ENCODE measurements at places on chromosomes 12 and 14.

DNA sequence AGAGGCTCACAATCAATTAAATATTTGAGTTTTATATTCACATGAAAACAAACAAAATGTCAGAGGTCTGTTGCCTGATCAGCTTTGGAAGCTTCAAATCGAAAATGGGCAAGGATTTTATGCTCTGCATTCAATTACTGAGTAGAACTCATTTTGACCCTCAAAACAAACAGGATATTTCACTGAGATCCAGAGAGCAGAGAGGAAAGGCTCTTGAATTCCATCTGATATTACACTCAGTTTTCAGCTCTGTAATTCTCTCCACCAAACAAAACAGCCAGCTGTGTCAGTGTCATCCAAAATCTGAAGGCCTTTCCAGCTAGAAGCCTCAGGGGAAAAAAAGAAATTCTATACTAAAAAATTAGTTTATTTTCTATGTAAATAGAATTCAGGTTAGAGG lies 128.6 kb upstream of the FLRT2 start:
- no peak for DNase-seq

- DNase-seq, result no peak
Observed at GRCh38 chr14:77299771-77300170, 20.9 kb downstream of the POMT2 start.

- DNase-seq, result no peak
Observed at GRCh38 chr12:109358154-109358869, 10.6 kb downstream of the MYO1H start.

DNA sequence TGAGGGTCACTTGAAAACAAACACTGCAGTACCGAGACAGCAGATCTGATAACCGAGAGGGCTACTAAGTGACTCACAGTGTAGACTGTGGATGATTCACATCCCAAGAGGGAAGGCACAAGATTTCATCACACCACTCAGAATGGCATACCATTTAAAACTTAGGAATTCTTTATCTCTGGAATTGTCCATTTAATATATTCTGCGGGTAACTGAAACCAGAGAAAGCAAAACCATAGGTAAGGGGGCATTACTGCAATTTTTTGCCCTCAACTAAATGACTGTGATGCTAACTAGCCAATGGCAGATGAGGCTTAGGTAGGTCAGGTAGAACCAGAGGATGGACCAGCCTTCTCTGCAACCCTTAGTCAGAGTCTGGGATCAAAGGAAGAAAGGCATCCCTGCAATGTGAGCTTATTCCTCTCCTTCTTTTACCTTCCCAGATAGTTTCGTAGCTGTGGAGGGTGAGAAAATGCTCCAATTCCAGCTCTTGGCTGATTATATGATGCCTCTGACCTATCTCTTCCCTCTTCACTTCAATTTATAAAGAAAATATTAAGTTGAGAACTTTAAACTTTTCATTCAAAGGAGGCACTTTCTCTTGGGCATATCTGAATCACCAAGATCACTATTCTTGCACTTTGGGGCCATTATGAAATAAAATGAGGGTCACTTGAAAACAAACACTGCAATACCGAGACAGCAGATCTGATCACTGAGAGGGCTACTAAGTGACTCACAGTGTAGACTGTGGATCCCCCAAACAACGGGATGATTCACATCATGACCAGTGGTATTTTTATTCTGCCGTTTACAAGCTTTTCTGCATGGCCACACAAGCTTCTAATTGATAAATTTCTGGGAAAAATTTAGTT lies 6.8 kb downstream of the ART4 start:
- DNase-seq, result peak; percentile 84

GRCh38 chr12:37546901-37547475 lies 769.6 kb upstream of the ALG10B start:
- no peak for DNase-seq

- peak; percentile 56 for DNase-seq
Observed at GRCh38 chr14:25055992-25056687, 6.2 kb upstream of the STXBP6 start.

GRCh38 chr14:70782361-70782760 lies 27.0 kb downstream of the MAP3K9 start:
- DNase-seq, result peak; percentile 77

DNA sequence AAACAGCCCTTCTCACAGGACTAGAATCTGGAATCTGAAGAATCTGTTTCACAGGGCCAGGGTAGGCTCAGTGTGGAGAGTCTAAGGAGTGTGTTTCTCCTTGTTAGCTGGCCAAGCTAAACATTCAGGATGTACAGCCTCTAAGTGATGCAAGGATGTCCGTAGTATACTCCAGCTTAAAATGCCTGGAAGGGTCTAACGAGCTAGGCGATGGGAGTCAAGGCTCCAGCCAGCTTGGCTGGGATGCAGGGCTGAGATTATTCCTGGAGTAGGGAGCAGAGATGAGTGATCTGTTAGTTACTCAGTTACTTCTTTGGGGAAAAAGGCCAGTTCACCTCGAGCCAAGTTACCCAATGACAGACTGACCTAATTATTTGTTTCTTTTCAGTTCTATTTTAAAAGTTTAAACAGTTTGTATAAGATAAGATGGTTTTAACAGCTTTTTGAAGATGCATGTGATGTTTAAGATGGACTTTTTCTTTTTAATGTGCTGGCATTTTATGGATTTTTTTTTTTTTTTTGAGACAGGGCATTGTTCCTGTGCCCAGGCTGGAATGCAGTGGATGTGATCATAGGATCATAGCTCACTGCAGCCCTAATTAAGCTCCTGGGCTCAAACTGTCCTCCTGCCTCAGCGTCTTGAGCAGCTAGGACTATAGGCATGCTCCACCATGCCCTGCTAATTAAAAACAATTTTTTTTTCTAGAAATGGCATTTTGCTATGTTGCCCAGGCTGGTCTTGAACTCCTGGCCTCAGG lies 41.1 kb downstream of the SYNE2 start:
- peak; percentile 88 for DNase-seq

DNA sequence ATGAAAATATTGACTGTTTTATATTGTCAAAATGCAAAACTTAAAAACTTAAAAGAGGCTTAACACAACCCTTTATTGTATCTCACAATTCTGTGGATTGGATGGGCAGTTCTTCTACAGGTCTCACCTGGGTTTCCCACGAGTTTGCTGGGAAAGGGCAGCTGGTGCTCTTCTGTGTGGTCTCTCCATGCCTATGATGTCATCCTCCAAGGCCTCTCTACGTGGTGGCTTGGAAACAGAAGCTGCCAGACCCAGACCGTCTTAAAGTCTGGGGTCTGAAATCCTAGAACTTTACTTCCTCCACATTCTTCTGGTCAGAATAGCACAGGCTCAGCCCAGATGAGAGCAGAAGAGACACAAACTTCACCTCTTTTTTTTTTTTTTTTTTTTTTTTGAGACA lies 36.5 kb upstream of the KICS2 start:
- peak; percentile 8 for DNase-seq

DNA sequence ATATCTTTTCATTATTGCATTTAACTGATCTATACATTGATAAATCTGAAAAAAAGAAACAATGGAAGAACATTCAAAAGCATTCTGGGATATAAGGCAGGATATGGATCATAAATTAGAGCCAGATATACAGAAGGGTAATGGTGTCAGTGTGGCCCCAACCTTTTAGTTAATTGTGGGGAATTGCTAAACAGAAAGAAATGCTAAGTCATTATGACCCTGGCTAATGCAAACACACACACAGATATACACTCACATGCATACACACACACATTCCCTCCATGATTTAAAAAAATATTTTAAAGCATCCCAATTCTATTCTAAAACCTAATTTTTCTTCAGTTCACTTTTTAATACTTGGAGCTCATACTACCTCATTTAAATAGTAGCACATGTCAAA lies 404.5 kb downstream of the BCAT1 start:
- DNase-seq, result no peak

- no peak for DNase-seq
Observed at GRCh38 chr12:27545665-27546064, 21.7 kb downstream of the PPFIBP1 start.

- DNase-seq, result no peak
Observed at GRCh38 chr14:67641902-67642749, 22.4 kb downstream of the ARG2 start.

GRCh38 chr12:106753526-106753925 lies 21.0 kb upstream of the RIC8B start:
- DNase-seq, result no peak

- peak; percentile 83 for DNase-seq
Observed at GRCh38 chr12:20006871-20007730, 361.2 kb upstream of the PDE3A start.

DNA sequence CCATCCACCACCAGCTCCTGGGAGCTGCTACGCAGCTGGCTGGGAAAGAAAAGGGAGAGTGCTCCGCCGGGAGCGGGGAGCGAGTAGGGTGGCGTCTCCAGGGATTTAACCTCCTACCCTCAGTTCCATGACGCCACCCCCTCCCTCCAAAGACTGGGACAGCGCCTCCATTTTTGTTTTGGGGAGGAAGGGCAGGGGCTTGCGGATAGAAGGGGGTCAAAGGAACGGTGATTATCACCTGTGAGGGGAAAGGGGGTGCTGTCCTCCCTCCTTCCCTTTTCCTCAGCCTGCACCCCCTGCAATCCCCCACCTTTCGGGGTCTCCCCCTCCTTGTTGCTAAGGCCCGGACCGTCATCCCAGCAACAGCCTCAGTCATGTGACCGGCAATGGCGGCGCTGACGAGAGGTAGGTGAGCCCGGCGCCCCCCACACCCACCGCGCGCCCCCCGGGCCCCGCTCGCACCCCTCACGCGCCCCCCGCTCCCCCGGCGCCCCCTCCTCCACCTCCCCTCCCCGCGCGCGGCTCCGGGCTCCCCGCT lies at the start of gene DTX3:
Gene DTX3, plus strand, starts transcription at position 371 of the 538 bp plus-strand sequence. CDS start 1,694 bp downstream, outside the sequence.
- peak; percentile 28 for DNase-seq

- DNase-seq, result peak; percentile 79
Observed at GRCh38 chr12:42237052-42237852, 796 bp downstream of the YAF2 start.

GRCh38 chr14:89440986-89441909 lies 24.2 kb upstream of the FOXN3 start:
- no peak for DNase-seq

DNA sequence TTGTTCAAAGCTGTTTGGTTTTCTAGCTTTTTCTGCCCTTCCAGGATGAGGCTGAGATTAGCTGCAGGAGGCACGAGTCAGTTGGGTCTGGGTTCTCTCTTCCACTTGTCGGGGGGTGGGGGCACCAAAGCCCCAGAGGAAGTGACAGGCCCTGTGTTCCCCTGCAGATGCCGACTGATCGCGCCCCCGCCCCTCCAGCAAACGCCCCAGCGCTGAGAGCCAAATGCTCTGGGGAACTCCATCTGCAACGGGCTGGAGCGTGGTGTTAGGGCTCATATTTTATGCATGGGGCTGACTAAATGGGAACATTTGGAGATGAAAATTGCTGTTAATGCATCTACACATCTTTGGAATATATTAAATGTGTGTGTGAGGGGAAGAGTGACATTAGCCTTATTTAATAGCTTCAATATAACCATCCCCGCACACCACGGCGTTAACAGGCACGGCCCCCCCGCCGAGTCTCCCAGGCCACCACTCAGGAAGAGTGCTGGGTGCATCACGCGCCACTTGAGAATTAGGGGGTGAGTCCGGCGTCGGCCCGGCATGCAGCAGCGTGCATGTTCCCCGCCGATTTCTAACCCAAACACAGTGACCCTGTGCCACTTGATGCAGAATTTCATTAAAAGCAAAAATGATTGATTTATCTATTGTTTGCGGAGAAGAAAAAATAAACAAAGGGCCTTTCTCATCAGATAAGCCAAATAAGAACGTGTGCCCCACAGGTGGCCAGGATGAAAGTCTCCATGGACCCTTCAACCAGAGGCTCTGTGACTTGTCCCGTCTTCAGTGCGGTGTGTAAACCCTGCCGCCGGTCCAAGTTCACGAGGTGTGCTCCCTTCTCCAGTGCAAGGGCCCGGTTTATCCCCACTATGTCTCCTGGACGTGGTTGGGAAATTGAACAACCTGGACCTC lies 165.0 kb upstream of the RTL1 start:
- DNase-seq, result no peak

DNA sequence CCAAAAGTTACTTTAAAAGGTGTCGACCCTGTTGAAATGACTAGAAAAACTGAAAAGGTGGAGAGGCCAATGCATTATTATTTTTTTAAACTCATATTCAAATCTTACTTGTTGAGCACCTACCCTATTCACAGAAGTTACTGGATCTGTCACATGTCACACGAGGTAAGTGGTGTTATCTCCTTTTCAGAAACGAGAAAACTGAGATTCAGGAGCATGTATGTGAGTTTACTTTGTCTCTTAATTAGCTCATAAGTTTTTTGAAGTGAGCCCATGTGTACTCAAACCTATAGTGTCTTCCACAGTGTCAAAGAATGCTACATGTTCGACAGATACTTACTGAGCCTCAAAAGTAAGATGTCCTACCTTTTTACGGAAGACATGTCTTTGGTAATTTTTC lies 81.8 kb upstream of the EGLN3 start:
- no peak for DNase-seq

DNA sequence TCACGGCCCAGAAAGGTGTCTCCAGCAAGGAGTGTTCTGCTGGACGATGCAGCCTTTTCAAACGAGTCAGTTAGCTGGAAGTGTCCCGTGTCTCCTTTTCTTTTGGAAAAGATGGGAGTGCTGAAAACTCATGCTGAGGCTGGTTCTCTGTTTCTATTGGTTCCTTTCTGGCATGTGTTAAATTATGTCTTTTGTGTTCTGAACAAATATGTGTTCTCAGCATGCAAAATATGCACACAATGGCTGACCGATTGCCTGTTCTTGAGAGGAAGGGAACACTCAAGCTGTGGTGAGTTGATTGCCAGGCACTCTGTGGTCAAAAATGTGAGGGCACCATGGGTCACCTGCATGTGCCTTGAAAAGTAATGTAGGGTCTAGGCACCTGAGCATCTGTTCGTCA lies 181.3 kb downstream of the CACNA1C start:
- no peak for DNase-seq

- DNase-seq, result peak; percentile 27
Observed at GRCh38 chr12:39905152-39905551, 200.7 kb downstream of the SLC2A13 start.

DNA sequence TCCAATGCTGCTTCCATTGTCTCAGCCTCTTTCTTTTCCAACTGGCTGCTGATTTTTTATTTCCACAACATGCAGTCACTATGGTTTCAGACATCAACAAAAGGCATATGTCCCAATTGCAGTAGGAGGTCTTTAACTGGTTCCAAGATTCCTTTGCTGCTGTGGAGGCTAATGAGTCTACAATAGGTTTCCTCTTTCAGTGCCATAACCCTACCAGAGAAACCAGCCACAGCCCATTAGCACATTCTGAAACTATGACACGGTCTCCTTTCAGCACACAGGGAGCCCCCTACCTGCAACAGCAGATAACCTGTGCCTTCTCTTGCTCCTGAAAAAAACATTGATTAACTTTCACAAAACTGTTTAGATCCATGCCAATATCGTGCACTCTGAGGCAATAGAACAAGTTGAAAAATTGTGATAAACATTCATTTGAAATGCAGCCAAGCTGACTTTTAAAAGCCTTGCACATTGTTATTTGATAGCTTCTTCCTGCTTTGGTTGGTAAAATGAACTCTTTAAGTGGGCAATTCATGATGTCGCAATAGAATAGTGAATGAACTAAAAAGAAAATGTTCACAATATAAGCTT lies 32.4 kb downstream of the PLEKHG7 start:
- DNase-seq, result peak; percentile 85

DNA sequence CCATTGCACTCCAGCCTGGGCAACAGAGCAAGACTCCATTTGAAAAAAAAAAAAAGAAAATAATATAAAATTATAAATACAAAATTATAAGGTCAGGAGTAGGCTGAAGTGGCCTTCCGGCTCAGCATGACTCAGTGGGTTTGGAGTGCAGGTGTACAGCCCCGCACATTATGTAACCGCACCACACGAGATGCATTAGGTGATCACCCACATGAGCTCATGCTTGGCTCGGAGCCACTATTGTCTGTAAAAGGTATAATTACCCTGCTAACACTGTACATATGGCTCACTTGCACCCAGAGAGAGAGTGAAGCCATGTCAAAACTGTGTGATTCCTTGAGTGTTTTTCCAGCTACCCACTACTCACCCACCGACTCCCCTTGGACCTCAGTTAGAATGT lies 557.0 kb downstream of the SLC6A15 start:
- no peak for DNase-seq
